A549 treated with Mapracorat at 1 μM for 4 hours (cell line): ENCODE measurements at places on chromosomes 2 and 18. TPM values are rescaled to one million over a fixed set of nuclear protein-coding genes. Genes with fewer than 3 reads are reported as not detected.

The DLX1 gene
- total RNA-seq, result 3.2 to 4.0 TPM (median 3.2 TPM) in 5 replicates

The KLHL30 gene
- total RNA-seq, result 0.18 to 0.26 TPM (median 0.24 TPM) in 5 replicates

The ZNF521 gene
- total RNA-seq, result not detected in 5 replicates

The RHOB gene
- total RNA-seq, result 280 to 437 TPM (median 397 TPM) in 5 replicates

The PDK1 gene
- total RNA-seq, result 3.4 to 4.1 TPM (median 3.7 TPM) in 5 replicates

The RAMP1 gene
- not detected in 5 replicates for total RNA-seq

The CBLN2 gene
- total RNA-seq, result 0.05 to 0.42 TPM (median 0.07 TPM) in 5 replicates

The ASB1 gene
- 35.9 to 60.3 TPM (median 53.9 TPM) in 5 replicates for total RNA-seq

The VPS4B gene
- 18.2 to 22.1 TPM (median 21.7 TPM) in 5 replicates for total RNA-seq

The FBXO41 gene
- 4.5 to 6.0 TPM (median 5.2 TPM) in 5 replicates for total RNA-seq

The ALPI gene
- not detected in 5 replicates for total RNA-seq

The CIB4 gene
- 0.31 to 0.38 TPM (median 0.35 TPM) in 3 of 5 replicates, not detected in the others for total RNA-seq

The SERPINB3 gene
- 0.16 to 0.27 TPM in 2 of 5 replicates, not detected in the others for total RNA-seq

The ALK gene
- not detected in 5 replicates for total RNA-seq

The VIT gene
- not detected in 5 replicates for total RNA-seq

The CHRNG gene
- total RNA-seq, result not detected in 5 replicates

The SIX3 gene
- 1.2 to 2.4 TPM (median 1.9 TPM) in 5 replicates for total RNA-seq

The SLC8A1 gene
- total RNA-seq, result 0.26 to 0.36 TPM (median 0.34 TPM) in 5 replicates

The TMEM247 gene
- not detected in 5 replicates for total RNA-seq

The GPR45 gene
- not detected in 5 replicates for total RNA-seq

The CENPA gene
- total RNA-seq, result 40.4 to 56.5 TPM (median 52.3 TPM) in 5 replicates

The ANKRD30B gene
- total RNA-seq, result not detected in 5 replicates

The NDC80 gene
- total RNA-seq, result 12.5 to 15.4 TPM (median 13.3 TPM) in 5 replicates

The UGT1A8 gene
- 0.06 TPM in 1 of 5 replicates, not detected in the others for total RNA-seq

The LHCGR gene
- total RNA-seq, result not detected in 5 replicates

The LPIN1 gene
- total RNA-seq, result 8.1 to 10.8 TPM (median 9.5 TPM) in 5 replicates

The GULP1 gene
- total RNA-seq, result 25.8 to 41.3 TPM (median 29.9 TPM) in 5 replicates

The DAW1 gene
- 2.3 to 3.2 TPM (median 2.6 TPM) in 5 replicates for total RNA-seq

The SCYGR4 gene
- total RNA-seq, result not detected in 5 replicates

The PAPOLG gene
- total RNA-seq, result 7.8 to 9.0 TPM (median 8.6 TPM) in 5 replicates

The C2orf80 gene
- total RNA-seq, result not detected in 5 replicates

The ATOH8 gene
- total RNA-seq, result 12.7 to 16.8 TPM (median 16.4 TPM) in 5 replicates

The CLASP1 gene
- total RNA-seq, result 15.2 to 19.3 TPM (median 17.8 TPM) in 5 replicates

The MC5R gene
- not detected in 5 replicates for total RNA-seq

The TWIST2 gene
- total RNA-seq, result 10.0 to 17.5 TPM (median 16.6 TPM) in 5 replicates

The AQP4 gene
- not detected in 5 replicates for total RNA-seq

The G6PC2 gene
- not detected in 5 replicates for total RNA-seq

The ATG9A gene
- 38.4 to 49.5 TPM (median 43.9 TPM) in 5 replicates for total RNA-seq

The ASPRV1 gene
- 0.19 to 0.27 TPM (median 0.23 TPM) in 5 replicates for total RNA-seq

The MARCHF4 gene
- 27.4 to 34.5 TPM (median 32.4 TPM) in 5 replicates for total RNA-seq

The VWA3B gene
- total RNA-seq, result 0.33 to 0.80 TPM (median 0.37 TPM) in 3 of 5 replicates, not detected in the others

The SERPINB4 gene
- 0.08 to 0.09 TPM in 2 of 5 replicates, not detected in the others for total RNA-seq

The REG1A gene
- not detected in 5 replicates for total RNA-seq

The ANKRD39 gene
- total RNA-seq, result 19.7 to 22.5 TPM (median 21.5 TPM) in 5 replicates

The RAB27B gene
- total RNA-seq, result 9.1 to 13.0 TPM (median 10.5 TPM) in 5 replicates

The MRPL30 gene
- 31.4 to 57.3 TPM (median 31.8 TPM) in 5 replicates for total RNA-seq

The TEX44 gene
- total RNA-seq, result not detected in 5 replicates

The C2orf78 gene
- not detected in 5 replicates for total RNA-seq
